Neuronal stem cell (in vitro differentiated cells): ENCODE measurements at places on chromosomes 1 and 21.
A peak's percentile ranks its signal among the peaks of the same experiment; 100 is the strongest.

DNA sequence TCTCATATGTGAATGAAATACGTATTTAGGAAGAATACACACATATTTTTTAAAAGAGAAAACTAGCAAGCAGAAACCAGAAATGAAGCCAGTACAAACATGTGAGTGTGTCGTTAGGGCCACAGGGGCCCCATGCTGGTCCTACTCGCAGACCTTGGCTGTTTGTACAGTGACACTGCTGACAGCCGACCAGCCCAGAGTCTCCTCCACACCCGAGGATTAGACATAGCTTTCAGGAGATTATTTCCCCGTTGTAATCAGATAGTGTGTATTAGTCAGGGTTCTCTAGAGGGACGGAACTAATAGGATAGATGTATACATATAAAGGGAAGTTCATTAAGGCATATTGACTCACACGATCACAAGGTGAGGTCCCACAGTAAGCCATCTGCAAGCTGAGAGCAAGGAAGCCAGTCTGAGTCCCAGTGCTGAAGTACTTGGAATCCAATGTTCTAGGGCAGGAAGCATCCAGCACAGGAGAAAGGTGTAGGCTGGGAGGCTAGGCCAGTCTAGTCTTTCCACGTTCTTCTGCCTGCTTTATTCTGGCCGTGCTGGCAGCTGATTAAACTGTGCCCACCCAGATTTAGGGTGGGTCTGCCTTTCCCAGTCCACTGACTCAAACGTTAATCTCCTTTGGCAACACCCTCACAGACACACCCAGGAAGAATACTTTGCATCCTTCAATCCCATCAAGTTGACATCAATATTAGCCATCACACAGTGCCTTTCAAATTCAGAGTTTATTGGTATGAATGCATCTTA lies 51.2 kb downstream of the DIP2A start:
- DNase-seq: no peak

GRCh38 chr21:41715649-41716281 lies 51.1 kb downstream of the RIPK4 start:
- no peak for DNase-seq

- DNase-seq: no peak
Measured at GRCh38 chr21:16192902-16193301, 463.1 kb downstream of the USP25 start.

GRCh38 chr1:201713086-201713810 lies 115.7 kb upstream of the IPO9 start:
- DNase-seq: no peak

GRCh38 chr21:14542638-14543037 lies 3.5 kb downstream of the SAMSN1 start:
- DNase-seq: no peak

- no peak for DNase-seq
Measured at GRCh38 chr1:30957560-30958222, 49.1 kb upstream of the SDC3 start.

- DNase-seq: no peak
Measured at GRCh38 chr1:116538544-116538943, 32.3 kb downstream of the CD58 start.

DNA sequence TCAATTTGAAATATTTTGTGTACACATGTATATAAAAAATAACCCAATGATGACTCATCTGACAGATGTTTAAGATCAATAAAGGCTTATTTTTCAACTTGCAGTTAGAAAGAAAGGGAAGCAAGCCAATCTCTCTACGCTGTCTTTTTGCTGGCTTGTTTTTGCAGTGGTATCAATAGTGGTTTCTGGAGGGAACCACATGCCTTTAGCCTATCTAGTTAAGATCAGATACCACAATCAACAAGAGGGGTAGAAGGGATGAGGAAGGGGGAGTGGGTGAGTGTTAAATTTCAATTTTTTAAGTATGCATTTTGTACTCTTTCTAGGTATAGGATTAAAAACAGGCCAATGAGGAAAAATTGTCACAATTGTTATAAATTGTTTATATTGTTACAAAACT lies 276.2 kb downstream of the KCNH1 start:
- DNase-seq: no peak

DNA sequence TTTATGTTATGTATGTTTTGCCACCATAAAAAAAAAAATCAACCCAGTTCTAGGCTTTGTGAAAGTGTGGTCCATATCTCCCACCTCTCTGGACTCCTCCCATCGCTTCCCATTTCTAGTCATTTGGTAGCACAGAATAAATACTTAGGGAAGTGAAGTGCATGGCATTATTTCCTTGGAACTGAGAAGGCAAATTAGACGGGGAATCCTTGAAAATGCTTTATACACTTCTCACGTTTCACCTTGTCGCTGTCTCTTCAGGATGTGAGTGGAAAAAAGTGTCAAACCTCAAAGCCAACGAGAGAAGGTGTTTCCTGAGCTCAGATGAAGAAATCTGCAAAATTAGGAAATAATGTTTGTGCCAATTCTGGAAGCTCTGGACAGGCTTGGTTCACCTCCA lies 209.9 kb downstream of the ATG4C start:
- DNase-seq: no peak

- no peak for DNase-seq
Measured at GRCh38 chr1:70718086-70718630, 307.1 kb downstream of the CTH start.

DNA sequence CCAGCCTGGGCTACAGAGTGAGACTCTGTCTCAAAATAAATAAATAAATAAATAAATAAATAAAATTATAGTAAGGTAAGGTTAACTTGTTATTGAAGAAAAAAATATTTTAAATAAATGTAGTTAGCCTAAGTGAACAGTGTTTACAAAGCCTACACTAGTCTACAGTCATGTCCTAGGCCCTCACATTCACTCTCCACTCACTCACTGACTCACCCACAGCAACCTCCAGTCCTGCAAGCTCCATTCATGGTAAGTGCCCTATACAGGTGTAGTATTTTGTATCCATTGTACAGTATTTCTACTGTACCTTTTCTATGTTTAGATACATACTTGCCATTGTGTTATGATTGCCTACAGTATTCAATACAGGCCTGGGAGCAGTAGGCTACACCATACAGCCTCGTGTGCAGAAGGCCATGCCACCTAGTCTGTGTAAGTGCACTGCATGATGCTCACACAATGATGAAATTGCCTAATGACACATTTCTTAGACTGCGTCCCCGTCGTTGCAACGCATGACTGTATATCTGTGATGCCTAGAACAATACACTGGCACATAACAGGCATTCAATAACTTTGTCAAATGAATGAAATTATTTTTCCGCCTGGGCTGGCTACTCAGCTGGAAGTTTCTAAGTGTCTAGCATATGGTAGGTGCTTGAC lies 14.8 kb downstream of the KCNN3 start:
- DNase-seq: no peak

GRCh38 chr1:174398246-174398645 lies 49.5 kb upstream of the GPR52 start:
- no peak for DNase-seq

DNA sequence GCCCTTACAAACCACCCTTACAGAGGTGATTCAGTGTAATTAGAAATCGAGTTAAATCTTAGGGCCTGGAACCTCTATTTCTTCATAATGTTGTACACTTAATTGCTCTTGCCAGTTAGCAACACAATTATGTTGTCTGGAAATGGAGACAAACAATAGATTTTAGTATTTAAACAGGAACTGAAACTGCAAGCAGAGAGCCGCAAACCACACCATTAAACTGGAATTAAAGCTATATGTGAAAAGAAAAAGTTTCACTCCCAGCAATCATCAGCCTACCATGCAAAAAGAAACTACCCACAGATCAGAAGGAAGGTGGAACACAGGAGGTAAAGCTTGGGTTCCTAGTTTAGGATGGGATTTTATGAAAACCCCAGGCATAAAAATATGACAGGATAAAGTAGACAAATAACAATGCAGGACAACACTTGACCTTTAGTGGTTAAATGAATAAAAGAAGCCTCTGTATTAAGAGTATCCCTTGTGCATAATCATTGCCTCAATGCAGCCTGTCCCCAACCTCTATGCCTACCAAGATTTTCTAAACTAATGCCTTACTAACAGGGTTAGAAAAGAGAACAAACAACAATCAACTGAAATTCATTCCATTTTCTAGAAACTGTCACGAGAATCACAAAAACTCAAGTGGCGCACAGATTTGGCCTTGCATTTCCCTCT lies 304.3 kb upstream of the ESRRG start:
- DNase-seq: no peak

DNA sequence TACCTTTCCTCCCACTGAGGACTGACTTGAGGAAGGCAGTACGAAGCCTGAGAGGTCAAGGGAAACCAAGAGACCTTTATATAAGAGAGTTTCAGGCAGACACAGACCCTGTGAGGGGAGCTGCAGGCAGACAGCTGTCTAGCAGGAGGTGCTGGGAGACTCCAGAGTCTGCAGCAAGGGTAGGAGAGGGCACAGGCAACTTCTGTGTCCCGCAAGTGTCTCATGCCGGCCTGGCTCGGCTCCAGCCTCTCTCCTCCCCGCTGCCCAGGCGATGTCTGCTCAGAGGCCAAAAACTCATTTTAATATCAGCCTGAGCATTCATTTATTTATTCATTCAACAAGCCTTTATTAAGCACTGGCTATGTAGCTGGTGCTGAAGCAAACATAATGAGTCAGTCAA lies 83.0 kb downstream of the KIRREL1 start:
- DNase-seq: no peak

GRCh38 chr1:6468729-6469461 lies 2.9 kb upstream of the TNFRSF25 start:
- DNase-seq: no peak

DNA sequence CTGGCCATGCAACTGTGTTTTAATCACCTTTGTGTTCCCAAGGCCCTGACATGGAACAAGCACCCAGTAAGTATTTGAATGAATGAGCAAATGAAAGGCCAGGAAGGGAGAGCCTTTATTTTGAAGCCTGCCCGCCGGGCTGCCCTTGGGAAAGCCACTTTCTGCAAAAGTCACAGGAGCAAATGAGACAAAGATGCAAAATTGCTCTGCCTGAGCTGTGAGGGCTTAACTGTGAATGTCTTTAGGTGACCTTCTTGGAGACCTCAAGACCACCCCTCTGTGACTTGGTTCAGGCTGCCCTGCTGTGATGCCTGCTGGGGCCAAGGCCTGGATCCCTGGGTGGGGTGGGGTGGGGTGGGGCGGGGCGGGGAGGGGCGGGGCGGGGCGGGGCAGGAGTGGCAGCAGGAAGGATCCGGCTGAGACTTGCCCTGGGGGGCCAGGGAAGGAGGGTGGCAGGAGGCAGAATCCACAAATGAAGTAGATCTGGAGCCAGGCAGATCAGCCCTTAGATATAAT lies 54.0 kb downstream of the RUNX3 start:
- no peak for DNase-seq

DNA sequence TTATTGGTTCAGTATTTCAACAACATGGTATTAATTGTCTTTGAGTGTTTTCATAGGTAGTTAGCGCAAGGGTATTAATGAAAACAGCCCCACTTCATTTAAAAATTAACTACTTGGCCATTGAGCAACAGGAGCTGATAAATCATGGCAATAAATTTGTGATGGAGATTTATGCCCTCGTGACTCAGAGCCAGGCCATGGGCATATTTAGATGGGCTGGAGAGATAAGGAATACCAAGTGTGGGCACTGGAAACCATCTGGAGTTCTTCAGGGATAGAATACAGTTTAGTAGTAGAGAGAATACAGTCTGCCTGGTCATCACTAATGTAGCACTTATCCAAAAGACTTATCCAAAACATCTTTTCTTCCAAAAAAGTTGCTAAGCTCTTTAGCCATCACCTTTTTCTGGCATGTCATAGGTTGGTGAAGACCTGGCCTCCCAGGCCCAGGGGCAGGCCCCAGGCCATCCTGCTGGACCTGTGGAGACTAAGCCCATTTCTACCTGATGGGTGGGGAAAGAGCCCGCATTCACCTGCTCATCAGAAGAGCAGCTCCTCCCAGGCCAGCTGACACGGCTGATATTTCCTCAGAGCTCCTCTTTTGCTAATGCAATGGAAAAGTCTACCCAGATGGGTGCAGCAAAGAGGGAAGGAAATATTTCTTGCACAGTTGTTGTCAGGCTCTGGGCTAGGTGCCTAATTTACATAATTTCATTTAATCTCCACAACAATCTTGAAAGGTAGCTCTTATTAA lies 238.0 kb downstream of the TM2D1 start:
- DNase-seq: no peak

GRCh38 chr1:2856676-2857375 lies 55.3 kb upstream of the TTC34 start:
- no peak for DNase-seq

- no peak for DNase-seq
Measured at GRCh38 chr1:45589861-45590260, 6.0 kb downstream of the NASP start.

- DNase-seq: peak; percentile 41
Measured at GRCh38 chr1:62401034-62401760, 35.7 kb upstream of the USP1 start.

GRCh38 chr1:59151387-59151761 lies 145.5 kb upstream of the FGGY start:
- no peak for DNase-seq

DNA sequence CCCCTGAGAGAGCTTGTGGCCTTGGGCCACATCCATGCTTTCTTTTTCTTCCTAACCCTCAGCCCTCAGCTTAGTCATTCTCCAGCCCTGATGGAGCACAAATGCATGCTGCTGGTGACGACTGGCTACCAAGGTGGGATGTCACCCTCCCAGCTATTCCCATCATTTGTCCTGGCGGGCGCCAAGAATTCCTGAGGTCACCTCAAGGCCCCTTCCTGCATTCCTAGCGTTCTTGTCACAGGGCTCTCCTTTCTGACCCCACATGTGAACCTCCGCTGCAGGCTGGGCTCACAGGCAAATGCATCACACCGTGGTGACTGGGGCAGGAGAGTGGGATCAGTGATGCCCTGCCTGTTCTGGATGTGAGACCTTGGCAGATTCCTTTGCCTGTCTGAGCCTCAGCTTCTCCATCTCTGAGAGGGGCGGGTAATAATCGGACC lies 53.4 kb upstream of the IFFO2 start:
- peak; percentile 39 for DNase-seq

DNA sequence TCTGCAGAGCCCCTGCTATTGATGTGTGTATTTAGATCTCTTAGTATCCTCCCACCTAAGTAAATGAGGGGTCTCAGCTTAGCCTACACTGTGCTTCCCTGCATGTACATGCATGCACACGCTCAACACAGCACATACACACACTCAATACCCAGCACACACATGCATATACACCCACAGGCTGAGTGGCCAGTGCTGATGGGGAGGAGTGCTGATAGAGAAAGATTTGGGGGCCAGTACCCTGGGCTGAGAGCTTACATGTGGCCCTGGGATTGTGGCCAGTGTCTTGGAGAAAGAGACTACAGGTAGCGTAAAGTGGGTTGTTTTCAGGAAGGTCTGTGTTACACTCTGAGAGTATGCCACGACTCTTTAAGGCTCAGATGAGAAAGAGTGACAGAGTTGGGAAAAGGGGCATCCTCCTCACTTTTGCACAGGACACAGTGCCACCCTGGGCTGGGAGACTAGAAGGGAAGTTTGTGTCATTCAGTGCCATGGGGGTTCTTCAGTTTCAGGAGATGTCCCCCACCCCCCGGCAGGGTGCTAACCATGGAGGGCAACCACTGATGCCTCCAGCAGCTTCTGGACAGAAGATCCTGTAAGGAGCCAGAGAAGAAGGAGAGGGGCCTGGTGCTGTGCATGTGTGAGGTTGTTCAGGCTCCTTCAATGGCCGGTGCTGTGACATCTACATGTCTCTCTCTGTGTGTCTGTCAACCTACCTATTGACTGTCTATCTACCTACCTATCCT lies 166.8 kb downstream of the RHOU start:
- DNase-seq: no peak
